ENCODE measurements at places on chromosomes 6 and 20.

DNA sequence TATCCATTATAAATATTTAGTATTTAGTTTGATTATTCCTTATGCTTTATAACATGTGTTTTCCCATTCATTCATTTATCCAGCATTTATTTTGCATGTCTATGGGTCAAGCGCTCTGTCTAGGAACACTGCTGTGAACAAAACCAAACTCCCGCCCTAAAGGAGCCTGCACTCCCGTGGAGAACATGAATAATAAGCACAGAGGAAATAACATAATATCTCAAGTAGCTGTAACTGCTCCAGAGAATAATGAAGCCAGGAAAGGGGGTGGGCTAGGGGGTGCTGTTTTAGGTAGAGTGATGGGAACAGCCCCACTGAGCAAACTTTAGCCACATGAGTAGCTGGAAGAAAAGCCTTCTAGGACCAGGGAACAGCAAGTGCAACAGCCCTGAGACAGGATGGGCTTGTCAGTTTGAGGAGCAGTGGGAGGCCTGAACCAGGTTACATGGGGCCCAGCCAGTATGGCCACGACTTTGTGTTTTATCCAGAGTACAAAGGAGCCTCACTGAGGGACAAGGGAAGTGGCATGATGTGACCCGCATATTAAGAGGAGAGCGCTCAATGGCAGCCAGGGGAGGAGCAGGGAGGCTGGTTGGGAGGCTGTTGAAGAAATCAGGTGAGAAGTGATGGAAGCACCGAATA lies 24.4 kb upstream of the PRND start:
- no peak for DNase-seq

GRCh38 chr6:99905209-99906106 lies 88.6 kb downstream of the MCHR2 start:
- peak; percentile 31 for DNase-seq

- DNase-seq = no peak
These were observed 207.3 kb downstream of the COL19A1 start for GRCh38 chr6:70073637-70074036.

- no peak for DNase-seq
These were observed 228.2 kb downstream of the MYLK4 start for GRCh38 chr6:2522521-2522920.

GRCh38 chr6:18753076-18753475 lies 365.9 kb downstream of the RNF144B start:
- no peak for DNase-seq
